Body of pancreas (tissue), 4 donors: ENCODE measurements at places on chromosomes 3 and 15. TPM values are rescaled to one million over a fixed set of nuclear protein-coding genes. Genes with fewer than 3 reads are reported as not detected.

ATP13A4 gene
- 7.9 TPM for total RNA-seq

MTMR10 gene
- total RNA-seq: 22.3 TPM

SERINC4 gene
- not detected for total RNA-seq

TGM5 gene
- not detected for total RNA-seq

HCLS1 gene
- total RNA-seq: 17.1 TPM

LRRC31 gene
- total RNA-seq: not detected

CPNE9 gene
- total RNA-seq: not detected

NR2E3 gene
- 0.52 TPM for total RNA-seq

MESD gene
- 34.6 TPM for total RNA-seq

SHC4 gene
- total RNA-seq: not detected

ARL14 gene
- total RNA-seq: 8.8 TPM

ITIH1 gene
- not detected for total RNA-seq

TRAT1 gene
- not detected for total RNA-seq

GPR149 gene
- not detected for total RNA-seq

GRCh38 chr3:55408193-55408826 is 78.8 kb downstream of the WNT5A start:
- DNase-seq: no peak

DNA sequence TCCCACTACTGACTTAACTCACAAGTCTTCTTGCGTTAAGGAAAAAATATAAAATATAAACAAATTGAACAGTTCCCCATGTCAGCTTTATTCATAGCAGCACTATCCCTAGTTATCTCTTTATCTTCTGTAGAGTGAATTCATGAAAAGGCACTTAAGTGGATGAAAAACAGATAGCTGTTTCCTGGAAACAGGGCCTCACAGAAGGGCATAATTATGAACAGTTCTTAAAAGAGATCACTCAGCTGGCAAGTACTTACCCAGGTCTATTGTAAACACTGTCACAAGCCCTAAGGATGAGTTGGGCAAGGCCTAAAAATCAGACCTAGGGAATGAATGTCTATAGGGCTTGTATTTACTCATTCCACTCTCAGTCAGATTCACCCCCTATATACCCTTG is 10.7 kb downstream of the MB21D2 start:
- no peak for DNase-seq

- DNase-seq: no peak
Observed at GRCh38 chr3:120284747-120285507, at the start of gene GPR156. TSS of gene GPR156 (minus strand) at chr3:120285222. CDS start at chr3:120244098, 41,124 bp downstream.

DNA sequence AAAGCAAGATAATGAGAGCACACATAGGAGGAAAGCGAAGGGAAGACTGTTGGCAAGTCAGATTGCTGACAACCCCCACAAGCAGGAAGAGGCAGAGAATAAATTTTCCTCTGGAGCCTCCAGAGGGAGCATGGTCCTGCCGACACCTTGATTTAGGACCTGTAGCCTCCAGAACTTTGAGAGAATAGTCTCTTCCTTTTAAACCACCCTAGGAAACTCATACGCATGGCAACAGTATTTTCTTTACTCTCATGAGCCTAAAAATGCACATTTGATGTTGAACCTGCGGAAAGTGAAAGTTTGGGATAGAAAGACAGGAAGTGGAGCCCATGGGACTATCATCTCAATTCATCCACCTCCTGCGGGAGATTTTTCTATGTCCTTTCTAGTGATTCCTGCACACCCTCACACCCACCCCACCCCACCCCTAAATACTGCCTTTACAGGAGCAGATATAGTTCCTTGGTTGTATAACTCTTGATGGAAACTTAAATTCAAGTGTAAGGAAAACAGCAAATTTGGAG is 116.7 kb upstream of the LPP start:
- peak; percentile 62 for DNase-seq

GRCh38 chr3:116524453-116525210 is 79.3 kb upstream of the LSAMP start:
- no peak for DNase-seq

GRCh38 chr15:32844118-32844711 is 126.4 kb downstream of the GREM1 start:
- no peak for DNase-seq

GRCh38 chr3:113802795-113803455 is 35.7 kb upstream of the GRAMD1C start:
- DNase-seq: no peak

DNA sequence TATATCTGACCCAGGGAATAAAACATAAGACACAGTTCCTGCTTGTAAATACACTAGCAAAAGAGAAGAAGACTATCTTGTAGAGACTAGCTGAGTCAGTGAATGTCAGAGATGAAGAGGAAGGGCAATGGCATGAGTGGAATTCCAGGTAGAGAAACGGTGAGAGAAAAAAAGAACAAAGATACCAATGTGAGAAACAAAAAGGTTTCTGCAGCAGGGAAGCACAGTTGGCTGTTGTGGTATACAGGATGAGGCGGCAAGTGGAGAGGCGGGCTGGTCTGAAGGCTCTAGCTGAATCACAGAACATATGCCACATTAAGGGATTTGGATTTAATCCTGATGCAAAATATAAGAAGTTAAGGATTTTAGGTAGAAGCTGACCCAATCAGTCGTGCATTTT is 17.1 kb upstream of the TASOR start:
- DNase-seq: no peak

- no peak for DNase-seq
Observed at GRCh38 chr3:156417559-156418132, 137.3 kb downstream of the SSR3 start.

DNA sequence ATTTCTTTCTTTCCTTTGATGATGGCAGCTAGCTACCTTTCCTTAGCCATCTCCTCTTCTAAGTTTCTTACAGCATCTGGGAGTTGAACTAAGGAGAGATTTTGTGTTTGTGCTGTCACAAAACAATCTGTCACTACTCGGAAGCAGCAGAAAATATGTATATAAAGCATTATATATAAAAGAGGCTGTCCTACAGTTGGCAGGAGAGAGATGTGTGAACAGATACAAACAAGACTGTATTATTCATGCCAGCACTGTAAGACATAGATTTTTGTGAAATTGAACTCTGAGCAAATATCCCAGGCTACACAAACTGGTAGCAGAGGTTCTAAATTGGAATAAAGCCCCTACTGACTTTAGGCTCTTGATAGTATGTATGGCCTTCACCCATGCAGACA is 577.5 kb upstream of the NECTIN3 start:
- no peak for DNase-seq

GRCh38 chr3:124633524-124633923 is 96.7 kb upstream of the UMPS start:
- no peak for DNase-seq

GRCh38 chr15:39498629-39499028 is 82.2 kb upstream of the THBS1 start:
- no peak for DNase-seq

- no peak for DNase-seq
Observed at GRCh38 chr3:112228786-112229185, 65.2 kb downstream of the SLC9C1 start.

DNA sequence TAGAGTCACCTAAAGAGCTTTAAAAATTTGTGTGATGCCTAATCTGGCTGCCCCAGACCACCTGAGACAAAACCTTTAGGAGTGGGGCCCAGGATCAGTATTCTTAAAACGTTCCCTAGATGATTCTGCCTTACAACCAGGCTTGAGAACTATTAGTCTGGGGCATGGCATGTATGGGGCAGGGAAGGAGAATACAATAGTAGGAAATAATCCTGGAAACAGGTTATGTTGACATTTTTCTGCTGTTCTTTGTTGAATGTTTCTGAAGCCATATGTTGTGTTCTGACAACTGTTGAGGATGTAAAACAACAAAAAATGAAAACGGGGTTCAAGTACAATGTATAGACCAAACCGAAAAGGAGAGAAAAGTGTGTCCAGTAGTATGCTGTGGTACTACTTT is 2.9 kb downstream of the GTF2E1 start:
- DNase-seq: no peak

- no peak for DNase-seq
Observed at GRCh38 chr15:93973287-93973686, 258.1 kb upstream of the MCTP2 start.

GRCh38 chr3:71146673-71147072 is 436.9 kb downstream of the FOXP1 start:
- no peak for DNase-seq

- DNase-seq: no peak
Observed at GRCh38 chr3:187522293-187522692, 147.9 kb downstream of the SST start.

DNA sequence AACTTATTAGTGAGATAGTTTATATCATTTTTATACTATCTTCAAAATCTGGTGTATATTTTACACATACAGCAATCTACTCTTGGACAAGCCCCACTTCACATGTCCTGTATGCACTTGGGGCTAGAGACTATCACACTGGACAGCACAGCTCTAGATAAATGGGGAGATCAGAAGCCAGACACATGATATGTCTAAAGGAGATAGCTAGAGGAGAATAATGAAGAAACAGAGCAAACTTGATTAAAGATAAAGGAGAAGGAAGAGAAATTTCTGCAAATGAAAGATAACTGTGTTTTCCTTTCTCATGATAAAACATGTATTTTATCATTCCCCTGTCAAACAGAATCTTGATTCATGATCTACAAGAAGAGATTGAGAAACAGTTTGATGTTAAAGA is 13.0 kb downstream of the CPA3 start:
- DNase-seq: no peak

GRCh38 chr3:107988460-107989175 is 102.2 kb downstream of the CD47 start:
- DNase-seq: peak; percentile 66

- DNase-seq: no peak
Observed at GRCh38 chr3:36864180-36865053, 80.4 kb downstream of the TRANK1 start.

DNA sequence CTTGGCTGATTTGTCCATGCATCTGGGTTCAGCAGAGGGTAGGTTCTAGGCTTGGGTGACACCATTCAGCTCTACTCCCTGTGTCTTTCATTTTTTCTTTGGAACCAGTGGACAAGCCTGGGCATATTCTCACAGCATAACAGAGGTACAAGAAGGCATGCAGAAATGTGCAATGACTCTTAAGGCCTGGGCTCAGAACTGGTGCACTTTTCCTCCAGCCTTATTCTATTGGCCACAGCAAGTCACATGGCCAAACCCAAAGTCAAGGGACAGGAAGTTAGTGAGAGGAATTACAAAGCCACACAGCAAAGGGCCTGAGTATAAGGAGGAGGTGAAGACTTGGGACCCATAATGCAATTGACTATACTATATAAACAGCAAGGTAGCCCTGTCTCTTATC is 200.9 kb upstream of the CTDSPL start:
- DNase-seq: no peak

DNA sequence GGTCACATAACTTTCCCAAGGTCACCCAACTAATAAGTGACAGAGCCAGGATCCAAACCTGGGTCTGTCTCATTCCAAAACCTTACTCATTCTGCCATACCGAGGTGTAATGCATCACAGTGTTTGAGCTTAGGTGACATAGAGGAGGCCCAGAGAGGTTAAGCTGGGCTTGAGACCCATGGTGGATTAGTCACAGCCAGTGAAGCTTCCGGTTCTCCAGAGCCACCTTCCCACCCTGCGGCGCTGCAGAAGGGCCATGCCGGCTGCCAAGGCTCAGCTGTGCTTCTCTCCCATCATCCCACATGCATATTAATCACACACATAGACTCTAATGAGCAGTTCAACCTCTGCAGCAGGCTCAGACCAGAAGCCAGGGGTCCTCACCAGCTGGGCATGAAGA is 42.2 kb downstream of the SPSB4 start:
- DNase-seq: peak; percentile 46

DNA sequence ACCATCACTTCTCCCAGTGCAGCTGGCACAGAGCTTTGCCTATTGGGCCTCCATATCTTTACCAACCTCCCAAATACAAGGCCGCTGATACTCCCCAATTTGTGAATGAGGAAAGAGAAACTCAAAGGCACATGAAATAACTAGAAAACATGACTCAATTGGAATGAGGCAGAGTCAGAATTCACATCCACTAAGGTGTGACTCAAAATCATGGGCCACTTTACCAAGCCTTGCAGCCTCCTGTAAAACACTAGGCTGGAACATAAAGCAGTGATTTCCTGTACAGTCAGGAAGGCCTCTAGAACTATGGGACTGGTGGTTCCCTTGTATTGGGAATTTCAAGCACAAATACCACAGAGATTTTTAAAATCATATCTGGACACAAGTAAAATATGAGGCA is 128.6 kb downstream of the DCLK3 start:
- no peak for DNase-seq

GRCh38 chr15:39774688-39775267 is 7.9 kb downstream of the FSIP1 start:
- DNase-seq: no peak

- DNase-seq: no peak
Observed at GRCh38 chr15:72933976-72934375, 118.3 kb upstream of the NEO1 start.

- no peak for DNase-seq
Observed at GRCh38 chr3:68207327-68207726, 552.9 kb upstream of the SUCLG2 start.

- DNase-seq: no peak
Observed at GRCh38 chr3:142947352-142947751, 16.1 kb downstream of the PAQR9 start.

DNA sequence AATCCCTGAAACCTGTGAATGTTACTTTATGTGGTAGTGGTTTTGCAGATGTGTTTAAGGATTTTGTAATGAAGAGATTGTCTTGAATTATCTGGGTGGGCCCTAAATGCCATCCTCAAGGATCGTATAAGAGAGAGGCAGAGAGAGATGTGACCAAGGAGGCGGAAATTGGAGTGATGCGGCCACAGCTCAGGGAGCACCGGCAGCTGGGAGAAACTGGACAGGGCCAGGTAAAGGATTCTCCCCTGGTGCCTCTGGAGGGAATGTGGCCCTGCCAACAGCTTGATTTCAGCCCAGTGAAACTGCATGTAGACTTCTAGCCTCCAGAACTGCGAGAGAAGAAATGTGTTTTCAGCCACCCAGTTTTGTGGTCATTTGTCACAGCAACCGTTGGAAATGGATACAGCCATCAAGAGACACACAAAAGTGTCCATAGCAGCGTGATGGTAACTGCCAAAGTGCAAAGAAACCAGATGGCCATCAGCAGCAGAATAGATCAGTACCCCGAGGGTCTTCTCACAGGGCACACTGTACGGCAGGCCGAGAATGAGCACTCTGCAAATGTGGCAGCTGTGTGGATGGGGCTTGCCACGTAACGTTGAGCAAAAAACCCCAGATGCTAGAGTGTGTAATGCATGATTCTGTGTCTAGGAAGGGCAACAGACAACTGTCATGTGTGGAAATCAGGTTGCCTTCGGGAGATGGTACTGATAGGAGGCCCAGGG is 12.2 kb downstream of the APBA2 start:
- no peak for DNase-seq

- DNase-seq: no peak
Observed at GRCh38 chr3:57826245-57826951, 70.3 kb downstream of the SLMAP start.

DNA sequence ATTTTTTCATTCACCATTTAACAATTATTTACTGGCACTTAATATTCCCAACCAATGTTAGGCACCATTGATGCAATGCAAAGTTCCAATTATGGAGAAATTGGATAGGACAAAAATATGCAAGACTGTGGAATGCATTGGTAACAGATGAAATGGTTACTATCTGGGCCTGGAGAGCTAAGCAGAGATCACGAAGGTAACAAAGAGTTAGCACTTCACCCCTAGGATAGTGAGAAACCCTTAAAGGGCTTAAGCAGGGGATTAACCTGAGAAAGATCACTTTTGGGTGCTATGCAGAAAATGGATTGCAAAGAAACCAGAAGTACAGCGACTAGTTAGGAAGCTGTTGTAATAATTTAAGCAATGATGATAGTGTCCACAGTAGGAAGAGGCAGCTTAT is 129.6 kb upstream of the GPR149 start:
- no peak for DNase-seq
